ENCODE measurements at places on chromosomes 13 and 19. TPM values are rescaled to one million over a fixed set of nuclear protein-coding genes. Genes with fewer than 3 reads are reported as not detected.

The LILRB3 gene
- 23.9 TPM for total RNA-seq

The ZNF587B gene
- 13.2 TPM for total RNA-seq

The GNG8 gene
- not detected for total RNA-seq

The TNFSF11 gene
- total RNA-seq, result not detected

The MIR17HG gene
- total RNA-seq, result 6.4 TPM

The OLFM4 gene
- 3.1 TPM for total RNA-seq
